ENCODE measurements at places on chromosomes 3 and 15.
A peak's percentile ranks its signal among the peaks of the same experiment; 100 is the strongest.

GRCh38 chr3:114274929-114275328, 18.9 kb upstream of the TIGIT start:
- peak; percentile 50 for DNase-seq

GRCh38 chr3:71072287-71072686, 511.2 kb downstream of the FOXP1 start:
- no peak for DNase-seq

GRCh38 chr3:117003501-117003900, 293.9 kb downstream of the TUSC7 start:
- DNase-seq = no peak

DNA sequence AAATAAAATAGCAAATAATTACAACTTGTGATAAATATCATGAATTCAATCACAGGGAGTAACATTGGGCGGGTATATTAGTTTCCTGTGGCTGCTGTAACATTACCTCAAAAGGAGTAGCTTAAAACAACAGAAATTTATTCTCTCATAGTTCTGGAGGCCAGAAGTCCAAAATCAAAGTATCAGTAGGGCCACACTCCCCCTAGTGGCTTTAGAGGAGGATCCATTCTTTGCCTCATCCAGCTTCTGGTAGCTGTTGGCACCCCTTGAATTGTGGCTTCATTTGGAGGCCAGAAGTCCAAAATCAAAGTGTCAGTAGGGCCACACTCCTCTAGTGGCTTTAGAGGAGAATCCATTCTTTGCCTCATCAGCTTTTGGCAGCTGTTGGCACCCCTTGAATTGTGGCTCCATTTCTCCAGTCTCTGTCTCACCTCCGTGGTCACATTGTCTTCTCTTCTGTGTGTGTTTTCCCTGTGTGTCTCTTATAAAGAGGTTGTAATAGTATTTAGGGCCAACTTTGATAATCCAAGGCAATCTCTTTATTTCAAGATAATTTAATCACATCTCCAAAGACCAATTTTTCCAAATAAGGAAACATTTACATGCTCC, 3.1 kb upstream of the CFAP20DC start:
- peak; percentile 64 for DNase-seq

DNA sequence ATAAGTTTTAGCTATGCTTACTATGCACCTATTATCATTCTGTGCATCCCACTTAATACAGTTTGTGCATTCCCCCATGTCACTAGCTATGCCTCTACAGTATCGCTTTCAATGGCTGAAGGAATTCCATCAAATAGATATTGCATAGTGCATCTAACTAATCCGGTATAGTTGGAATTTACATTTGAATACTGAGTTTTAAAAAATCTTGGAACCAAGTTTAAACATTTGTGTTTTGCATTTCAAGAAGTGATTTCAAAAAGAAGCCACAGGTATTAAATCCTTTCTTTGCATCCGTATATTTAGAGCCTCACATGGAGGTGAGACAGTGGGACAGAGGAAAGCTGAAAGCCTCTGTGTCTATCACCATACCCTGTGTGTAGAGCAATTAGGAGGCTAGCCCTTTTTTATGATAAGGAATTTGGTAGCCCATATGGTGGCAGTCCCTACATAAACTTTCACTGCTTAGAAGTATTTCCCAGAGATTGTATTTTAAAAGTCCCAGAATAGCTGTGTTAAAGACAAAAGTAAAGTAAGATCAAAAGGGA, 960.2 kb upstream of the CFAP20DC start:
- no peak for DNase-seq

DNA sequence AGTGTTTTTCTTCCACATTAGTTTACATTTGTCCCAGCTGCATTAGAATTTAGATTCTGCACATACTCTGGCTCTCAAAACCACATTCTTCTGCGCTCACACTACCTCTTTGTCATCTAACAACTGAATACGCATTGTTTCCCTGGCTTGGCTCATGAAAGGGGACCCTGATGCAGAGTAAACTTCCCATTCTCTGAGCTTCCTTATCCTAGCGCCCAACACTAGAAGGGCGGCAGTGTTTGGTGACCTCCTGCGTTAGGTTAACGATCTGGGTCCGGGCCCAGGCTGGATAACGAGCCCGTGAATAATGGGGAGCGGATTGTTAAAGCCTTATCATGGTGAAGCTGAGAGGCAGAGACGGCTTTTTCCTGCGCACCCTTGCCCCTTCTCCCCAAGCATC, 63.9 kb downstream of the ETV5 start:
- DNase-seq = no peak

DNA sequence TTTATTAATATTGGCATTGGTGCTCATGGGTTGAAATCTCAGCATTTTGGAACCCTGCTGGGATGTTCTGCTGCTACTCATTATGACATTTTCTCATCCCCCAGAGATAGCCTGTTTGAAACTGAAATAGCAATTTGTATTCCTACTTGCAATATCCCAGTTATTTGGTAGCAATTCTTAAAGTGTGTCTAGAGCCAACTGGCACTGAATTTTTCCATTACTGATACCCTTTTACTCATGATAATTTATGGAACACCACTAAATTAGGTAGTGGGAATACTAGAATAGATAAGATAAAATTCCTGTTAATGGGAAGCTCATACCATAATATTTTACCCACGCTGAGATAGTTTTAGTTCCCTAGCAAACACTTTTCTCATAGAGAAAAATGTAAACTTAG, 309.3 kb downstream of the SV2B start:
- no peak for DNase-seq

DNA sequence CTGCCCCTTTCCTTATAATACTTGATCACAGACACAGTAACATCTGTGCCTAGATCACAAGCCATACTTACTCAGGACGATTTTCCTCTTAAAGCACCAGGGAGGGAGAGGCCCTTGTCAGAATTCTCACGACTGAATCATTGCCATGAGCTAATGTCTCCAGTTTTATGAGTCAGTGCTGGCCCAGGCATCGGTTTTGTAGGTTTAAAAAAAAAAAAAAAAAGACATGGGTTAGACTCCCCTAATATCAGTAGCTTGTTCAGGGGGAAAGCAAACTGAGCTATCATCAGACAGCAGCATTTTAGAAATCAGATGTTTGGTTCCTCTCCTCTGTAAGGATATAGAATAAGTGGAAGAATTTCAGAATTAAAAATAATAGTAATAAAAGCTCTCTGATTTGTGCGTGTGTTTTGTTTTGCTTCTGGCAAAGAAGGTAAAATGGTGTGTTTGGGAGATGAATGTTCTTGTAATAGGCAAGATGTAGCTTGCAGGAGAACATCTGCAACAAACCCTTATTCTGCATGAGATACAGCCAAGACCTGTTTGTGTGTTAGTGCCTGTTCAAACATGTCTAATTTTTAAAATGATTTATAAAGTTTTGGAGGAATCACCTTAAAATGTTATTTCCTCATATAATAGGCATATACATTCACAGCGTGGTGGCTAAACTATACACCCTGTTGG, 193.6 kb downstream of the TP63 start:
- DNase-seq = no peak

- peak; percentile 95 for DNase-seq
Observed at GRCh38 chr15:74291101-74292071, 55.3 kb downstream of the CCDC33 start.

DNA sequence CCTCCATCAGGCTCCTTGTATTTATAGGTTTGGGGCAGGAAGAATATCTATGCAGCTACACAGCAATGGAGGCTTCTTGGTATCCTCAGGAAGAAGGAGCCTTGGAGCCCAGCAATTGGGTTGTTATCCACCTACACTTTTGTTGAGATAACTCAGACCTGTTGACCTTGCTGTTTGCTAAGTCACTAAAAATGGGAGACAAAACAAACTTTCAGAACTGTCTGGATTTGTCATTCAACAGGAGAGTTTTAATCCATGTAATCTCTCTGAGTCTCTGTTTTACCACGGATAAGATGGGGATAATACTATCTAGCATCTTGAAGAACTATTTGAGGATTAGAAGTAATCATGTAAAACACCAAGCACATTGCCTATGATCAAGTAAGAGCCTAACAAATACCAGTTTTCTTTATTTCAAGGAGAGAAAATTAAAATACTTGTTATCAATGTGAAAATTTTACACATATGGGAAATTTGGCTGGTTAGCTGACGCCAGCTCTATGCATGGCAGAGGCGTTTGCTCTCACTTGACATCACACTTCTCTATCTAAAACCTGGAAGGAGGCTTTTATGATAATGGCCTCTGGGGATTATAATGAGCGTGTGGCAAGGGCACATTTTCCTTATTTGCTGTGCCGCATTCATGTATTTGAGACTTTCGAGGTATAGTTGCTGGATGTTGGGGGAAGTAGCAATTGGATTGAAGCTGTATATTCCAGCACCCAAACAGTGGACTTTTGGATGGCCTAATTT, 215.6 kb downstream of the PDCD6IP start:
- no peak for DNase-seq

DNA sequence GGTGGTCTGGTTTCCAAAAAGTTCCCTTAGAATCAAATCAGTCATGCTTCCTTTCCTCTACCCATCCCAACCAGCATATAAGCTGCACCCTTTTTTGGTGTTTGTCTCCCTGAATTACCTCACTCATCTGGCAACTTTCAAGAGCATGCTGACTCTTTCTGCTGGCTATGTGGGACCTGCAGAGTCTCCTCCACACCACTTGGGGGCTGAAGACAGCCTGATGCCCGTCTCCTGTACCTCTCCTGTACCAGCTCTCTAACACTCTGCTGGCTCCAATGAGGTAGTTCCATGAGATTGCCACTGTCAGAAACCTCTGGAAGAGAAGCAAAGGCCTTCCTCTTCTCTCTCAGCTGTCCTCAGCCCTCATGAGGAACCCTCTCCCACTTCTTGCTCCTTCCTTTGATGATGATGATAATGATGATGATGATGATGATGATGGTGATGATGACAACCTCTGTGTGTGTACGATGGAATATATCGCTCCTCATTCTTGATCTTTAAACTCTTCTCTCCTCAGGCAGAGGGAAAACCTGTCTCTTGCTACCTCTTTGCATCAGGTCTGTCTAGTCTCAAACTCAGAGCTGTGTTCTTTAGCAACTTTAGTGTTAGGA, 257.5 kb downstream of the ZNF621 start:
- DNase-seq = no peak

DNA sequence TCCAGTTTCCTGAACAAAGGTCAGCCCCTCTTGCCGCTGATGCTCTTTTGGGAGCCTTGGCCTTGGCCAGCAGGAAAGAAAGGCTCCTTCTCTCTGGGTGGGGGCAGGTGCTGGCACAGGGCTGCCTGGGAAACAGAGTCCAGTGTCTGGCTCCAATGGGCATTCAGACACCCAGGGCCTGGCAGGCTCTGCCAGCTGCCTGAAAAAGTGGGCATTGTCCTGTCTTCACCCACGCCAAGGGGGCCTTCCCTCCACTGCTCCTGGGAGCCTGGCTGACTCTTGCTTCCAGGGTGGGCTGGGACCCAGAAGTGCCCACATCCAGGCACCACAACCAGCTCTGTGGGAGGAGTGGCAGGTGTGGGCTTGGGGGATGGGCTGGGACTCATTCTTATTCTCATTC, 62.7 kb downstream of the RHCG start:
- DNase-seq = no peak

DNA sequence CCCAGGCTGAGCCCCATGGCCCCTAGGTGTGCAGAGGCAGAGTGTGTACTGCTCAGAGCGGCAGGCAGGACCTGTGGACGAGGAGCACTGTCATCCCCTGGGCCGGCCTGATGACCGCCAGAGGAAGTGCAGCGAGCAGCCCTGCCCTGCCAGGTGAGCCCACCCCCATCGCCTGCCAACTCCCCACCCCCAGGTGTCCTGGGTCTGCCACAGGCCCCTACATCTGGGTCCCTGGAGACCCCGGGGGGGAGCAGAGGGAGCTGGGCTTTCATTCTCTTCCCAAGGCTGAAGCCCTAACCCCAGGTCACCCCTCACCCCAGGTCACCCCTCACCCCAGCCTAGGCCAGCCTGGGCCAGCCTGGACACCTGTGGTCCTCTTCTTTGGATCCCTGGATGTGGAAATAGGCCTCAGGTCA, 93.1 kb downstream of the TBC1D2B start:
- DNase-seq = no peak
